ENCODE measurements at places on chromosomes 5 and 9.

GRCh38 chr5:159705948-159706347, 210.3 kb upstream of the ADRA1B start:
- DNase-seq = no peak
- no peaks in the 10 kb centered on the region for H3K27me3 ChIP-seq
- H3K4me1 ChIP-seq = no peaks in the 10 kb centered on the region
- H3K36me3 ChIP-seq = no peaks in the 10 kb centered on the region

- H3K36me3 ChIP-seq = no peaks in the 10 kb centered on the region
- peak overlapping the region; percentile 29 for H3K27ac ChIP-seq
- H3K27me3 ChIP-seq = no peaks in the 10 kb centered on the region
- H3K4me3 ChIP-seq = no peak overlapping the region
Observed at GRCh38 chr5:113038714-113039113, 62.1 kb downstream of the DCP2 start.

GRCh38 chr5:44665101-44665701, 143.5 kb upstream of the MRPS30 start:
- H3K27me3 ChIP-seq = no peaks in the 10 kb centered on the region
- H3K4me3 ChIP-seq = no peak overlapping the region
- no peaks in the 10 kb centered on the region for H3K36me3 ChIP-seq
- no peaks in the 10 kb centered on the region for H3K4me1 ChIP-seq
- DNase-seq = no peak

DNA sequence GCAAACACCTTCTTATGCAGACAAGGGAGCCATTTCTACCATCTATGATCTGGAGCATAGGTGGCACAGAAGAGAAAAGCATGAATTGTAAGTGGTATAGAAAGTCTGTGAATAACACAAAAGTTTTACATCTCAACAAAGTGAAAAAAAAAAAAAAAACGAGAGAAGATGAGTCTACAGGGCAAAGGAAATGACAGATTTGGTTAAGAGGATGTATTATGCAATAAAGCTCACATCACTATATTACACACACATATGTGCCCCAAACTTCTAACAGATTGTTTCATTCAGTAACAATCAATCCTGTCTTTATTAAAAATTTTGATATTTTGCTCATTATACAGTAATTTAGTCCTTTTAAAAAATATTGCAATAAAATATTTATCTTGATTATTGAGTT, 49.8 kb downstream of the CERT1 start:
- H3K36me3 ChIP-seq = no peaks in the 10 kb centered on the region
- DNase-seq = no peak
- no peak overlapping the region for H3K27ac ChIP-seq
- no peaks in the 10 kb centered on the region for H3K27me3 ChIP-seq

- H3K27me3 ChIP-seq = no peaks in the 10 kb centered on the region
- no peaks in the 10 kb centered on the region for H3K36me3 ChIP-seq
- DNase-seq = no peak
- H3K27ac ChIP-seq = no peak overlapping the region
- H3K4me1 ChIP-seq = no peaks in the 10 kb centered on the region
- no peak overlapping the region for H3K4me3 ChIP-seq
Observed at GRCh38 chr9:73437758-73438157, 286.1 kb downstream of the ANXA1 start.

GRCh38 chr9:72048850-72049249, 11.6 kb downstream of the C9orf57 start:
- no peak overlapping the region for H3K4me3 ChIP-seq
- no peak overlapping the region for H3K27ac ChIP-seq
- no peak for DNase-seq
- H3K36me3 ChIP-seq = no peaks in the 10 kb centered on the region
- no peaks in the 10 kb centered on the region for H3K27me3 ChIP-seq
- no peaks in the 10 kb centered on the region for H3K4me1 ChIP-seq

DNA sequence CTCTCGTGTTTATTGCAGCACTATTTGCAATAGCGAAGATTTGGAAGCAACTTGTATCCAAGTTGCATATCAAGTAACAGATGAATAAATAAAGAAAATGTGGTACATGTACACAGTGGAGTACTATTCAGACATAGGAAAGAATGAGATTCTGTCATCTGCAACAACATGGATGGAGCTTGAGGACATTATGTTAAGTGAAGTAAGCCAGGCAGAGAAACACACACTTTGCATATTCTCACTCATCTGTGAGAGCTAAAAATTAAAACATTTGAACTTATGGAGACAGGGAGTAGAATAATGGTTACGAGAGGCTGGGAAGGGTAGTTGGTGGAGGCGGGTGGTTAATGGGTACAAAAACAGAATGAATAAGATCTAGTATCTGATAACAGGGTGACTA, 56.3 kb downstream of the COX7C start:
- H3K27me3 ChIP-seq = no peaks in the 10 kb centered on the region
- no peaks in the 10 kb centered on the region for H3K4me1 ChIP-seq
- H3K4me3 ChIP-seq = no peak overlapping the region
- H3K36me3 ChIP-seq = no peaks in the 10 kb centered on the region
- H3K27ac ChIP-seq = no peak overlapping the region

All from vagina (tissue), 2 donors.